ENCODE measurements at places on chromosomes 1 and 21. TPM values are rescaled to one million over a fixed set of nuclear protein-coding genes. Genes with fewer than 3 reads are reported as not detected.

Gene DIP2A
- 121 TPM for total RNA-seq

GRCh38 chr1:156499194-156499841 is 1.3 kb downstream of the MEF2D start:
- H3K27me3 ChIP-seq, result no peaks in the 10 kb centered on the region
- H3K36me3 ChIP-seq, result no peaks in the 10 kb centered on the region
- DNase-seq, result peak; percentile 27
- peaks cover 74% of the 10 kb centered on the region for H3K4me1 ChIP-seq

GRCh38 chr1:17339521-17339920 is 31.5 kb downstream of the PADI4 start:
- H3K27me3 ChIP-seq, result peaks cover 8% of the 10 kb centered on the region
- H3K27ac ChIP-seq, result no peak overlapping the region
- no peak overlapping the region for H3K4me3 ChIP-seq
- no peaks in the 10 kb centered on the region for H3K36me3 ChIP-seq
- no peaks in the 10 kb centered on the region for H3K4me1 ChIP-seq
- DNase-seq, result no peak

Gene FOXJ3
- 51.7 TPM for total RNA-seq

Gene PODN
- total RNA-seq, result 43.6 TPM

Gene LMOD1
- total RNA-seq, result 73.2 TPM

DNA sequence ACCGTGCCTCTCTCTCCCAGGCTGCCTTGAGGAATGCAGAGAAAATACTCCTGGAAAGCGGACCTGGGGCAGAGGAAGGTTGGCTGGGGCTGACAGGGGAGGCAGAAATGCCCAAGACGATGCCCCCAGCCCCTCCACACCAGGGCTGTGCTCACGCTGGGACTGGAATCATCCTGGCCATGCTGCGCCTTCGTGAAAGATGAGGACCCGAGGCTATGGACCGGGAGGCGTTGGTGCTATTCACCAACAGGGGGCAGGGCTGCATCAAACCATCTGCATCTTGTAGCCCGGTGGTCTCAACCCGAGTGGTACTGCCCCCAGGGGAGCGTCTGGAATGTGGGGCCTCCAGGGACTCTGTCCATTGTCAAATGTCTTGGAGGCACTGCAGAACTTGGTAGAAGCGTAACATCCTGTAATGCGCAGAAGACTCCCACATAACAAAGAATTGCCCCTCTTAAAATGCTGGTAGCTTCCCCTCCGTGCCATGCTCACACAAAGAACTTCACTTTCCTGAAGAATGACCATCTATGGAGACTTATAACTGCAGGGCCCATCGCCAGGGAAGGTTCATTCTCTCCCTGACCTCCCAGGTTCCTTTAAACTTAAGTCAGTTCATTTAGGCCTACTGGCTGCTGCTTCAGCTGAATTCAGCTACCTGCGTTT is 251.2 kb downstream of the RRAGC start:
- no peaks in the 10 kb centered on the region for H3K36me3 ChIP-seq
- no peaks in the 10 kb centered on the region for H3K4me1 ChIP-seq
- no peak overlapping the region for H3K4me3 ChIP-seq

DNA sequence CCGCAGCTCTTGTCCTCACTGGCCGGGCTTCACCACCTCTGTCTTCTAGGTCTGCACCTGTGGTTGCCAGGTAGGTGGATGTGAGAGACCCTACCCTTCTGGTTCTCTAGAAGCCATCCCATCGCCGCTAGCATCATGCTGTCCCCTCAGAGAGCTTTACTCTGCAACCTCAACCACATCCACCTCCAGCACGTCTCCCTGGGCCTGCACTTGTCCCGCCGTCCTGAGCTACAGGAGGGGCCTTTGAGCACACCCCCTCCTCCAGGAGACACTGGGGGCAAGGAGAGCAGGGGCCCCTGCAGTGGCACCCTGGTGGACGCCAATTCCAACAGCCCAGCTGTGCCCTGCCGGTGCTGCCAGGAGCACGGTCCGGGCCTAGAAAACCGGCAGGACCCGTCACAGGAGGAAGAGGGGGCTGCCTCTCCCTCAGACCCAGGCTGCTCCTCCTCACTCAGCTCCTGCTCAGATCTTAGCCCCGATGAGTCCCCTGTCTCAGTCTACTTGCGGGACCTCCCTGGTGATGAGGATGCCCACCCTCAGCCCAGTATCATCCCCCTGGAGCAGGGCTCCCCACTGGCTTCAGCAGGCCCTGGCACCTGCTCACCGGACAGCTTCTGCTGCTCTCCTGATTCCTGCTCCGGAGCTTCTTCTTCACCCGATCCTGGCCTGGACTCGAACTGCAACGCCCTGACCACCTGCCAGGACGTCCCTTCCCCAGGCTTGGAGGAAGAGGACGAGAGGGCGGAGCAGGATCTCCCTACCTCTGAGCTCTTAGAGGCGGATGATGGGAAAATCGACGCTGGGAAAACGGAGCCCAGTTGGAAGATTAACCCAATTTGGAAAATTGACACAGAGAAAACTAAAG is 1.2 kb downstream of the RUSC1 start:
- H3K4me1 ChIP-seq, result peaks cover 48% of the 10 kb centered on the region
- no peaks in the 10 kb centered on the region for H3K27me3 ChIP-seq
- peak overlapping the region; percentile 98 for H3K27ac ChIP-seq

- no peaks in the 10 kb centered on the region for H3K36me3 ChIP-seq
- no peaks in the 10 kb centered on the region for H3K27me3 ChIP-seq
- H3K4me3 ChIP-seq, result no peak overlapping the region
- no peak for DNase-seq
- H3K27ac ChIP-seq, result no peak overlapping the region
These were observed 17.1 kb upstream of the UBXN10 start for GRCh38 chr1:20168564-20169491.

- peaks cover 92% of the 10 kb centered on the region for H3K27me3 ChIP-seq
- no peak for DNase-seq
- H3K4me1 ChIP-seq, result peaks cover 42% of the 10 kb centered on the region
- H3K27ac ChIP-seq, result no peak overlapping the region
- no peaks in the 10 kb centered on the region for H3K36me3 ChIP-seq
These were observed 15.9 kb downstream of the SAMD11 start for GRCh38 chr1:939511-940106.

DNA sequence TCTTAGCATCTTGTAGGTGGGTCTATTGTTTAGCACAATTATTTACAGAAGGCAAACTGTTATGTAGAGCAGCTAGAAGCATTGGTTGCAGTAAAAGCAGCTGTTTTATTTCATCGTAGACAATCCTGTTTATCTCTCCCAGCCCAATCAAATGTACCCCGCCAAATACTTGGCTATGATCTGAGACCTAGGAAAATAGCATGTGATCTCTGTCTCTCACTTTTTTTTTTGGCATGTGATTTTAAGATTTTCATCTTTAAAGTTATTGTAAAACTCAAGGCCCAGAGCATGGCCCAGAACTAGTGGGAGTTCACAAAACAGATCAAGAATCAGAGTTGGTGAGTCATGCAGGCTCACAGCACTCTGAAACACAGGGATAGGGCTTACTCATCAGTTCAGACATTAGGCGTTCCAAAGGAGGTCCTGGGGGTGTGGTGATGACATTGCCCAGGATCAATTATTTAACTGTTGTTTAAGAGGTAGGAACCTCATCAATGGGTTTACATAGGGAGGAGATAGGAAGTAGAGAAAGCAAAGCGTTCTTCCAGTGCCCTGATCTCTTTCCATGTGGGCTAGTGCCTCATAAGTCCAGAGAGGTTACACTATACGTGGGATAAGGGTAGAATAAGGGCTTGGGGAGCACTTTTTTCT is 40.2 kb downstream of the TBX19 start:
- no peaks in the 10 kb centered on the region for H3K36me3 ChIP-seq
- H3K27me3 ChIP-seq, result no peaks in the 10 kb centered on the region
- no peak for DNase-seq
- peak overlapping the region; percentile 50 for H3K27ac ChIP-seq
- no peaks in the 10 kb centered on the region for H3K4me1 ChIP-seq

DNA sequence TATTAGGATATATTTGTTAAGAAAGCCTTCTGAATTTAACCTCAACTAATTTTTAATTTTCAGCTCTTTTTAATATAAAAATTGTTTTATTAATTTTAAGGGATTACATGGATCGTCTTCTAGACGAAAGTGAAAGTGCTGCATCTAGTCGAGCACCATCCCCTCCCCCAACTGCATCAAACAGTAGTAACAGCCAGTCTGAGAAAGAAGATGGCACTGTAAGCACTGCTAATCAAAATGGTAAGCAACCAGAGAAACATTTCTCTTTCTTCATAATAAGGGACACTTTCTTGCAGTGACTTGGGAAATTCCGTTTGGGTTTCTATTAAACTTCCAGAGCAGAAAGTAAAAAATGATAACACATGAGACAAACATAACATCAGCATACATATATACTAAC is 56.9 kb downstream of the MIER1 start:
- H3K27me3 ChIP-seq, result no peaks in the 10 kb centered on the region
- peaks cover 62% of the 10 kb centered on the region for H3K36me3 ChIP-seq
- H3K4me1 ChIP-seq, result peaks cover 7% of the 10 kb centered on the region
- H3K4me3 ChIP-seq, result no peak overlapping the region

Gene RIIAD1
- not detected for total RNA-seq

- H3K4me3 ChIP-seq, result no peak overlapping the region
- H3K27me3 ChIP-seq, result no peaks in the 10 kb centered on the region
- peaks cover 16% of the 10 kb centered on the region for H3K4me1 ChIP-seq
- H3K27ac ChIP-seq, result peak overlapping the region; percentile 42
These were observed 40.7 kb downstream of the SLC66A1 start for GRCh38 chr1:19352839-19353238.

- H3K36me3 ChIP-seq, result no peaks in the 10 kb centered on the region
- DNase-seq, result no peak
- no peak overlapping the region for H3K4me3 ChIP-seq
- no peak overlapping the region for H3K27ac ChIP-seq
These were observed 5.3 kb upstream of the C1orf174 start for GRCh38 chr1:3905266-3905952.

- no peak overlapping the region for H3K27ac ChIP-seq
- H3K27me3 ChIP-seq, result no peaks in the 10 kb centered on the region
- H3K4me1 ChIP-seq, result no peaks in the 10 kb centered on the region
- DNase-seq, result no peak
- no peak overlapping the region for H3K4me3 ChIP-seq
These were observed 32.0 kb upstream of the SLC30A1 start for GRCh38 chr1:211610779-211611556.

Gene KCNA2
- total RNA-seq, result 1.7 TPM

DNA sequence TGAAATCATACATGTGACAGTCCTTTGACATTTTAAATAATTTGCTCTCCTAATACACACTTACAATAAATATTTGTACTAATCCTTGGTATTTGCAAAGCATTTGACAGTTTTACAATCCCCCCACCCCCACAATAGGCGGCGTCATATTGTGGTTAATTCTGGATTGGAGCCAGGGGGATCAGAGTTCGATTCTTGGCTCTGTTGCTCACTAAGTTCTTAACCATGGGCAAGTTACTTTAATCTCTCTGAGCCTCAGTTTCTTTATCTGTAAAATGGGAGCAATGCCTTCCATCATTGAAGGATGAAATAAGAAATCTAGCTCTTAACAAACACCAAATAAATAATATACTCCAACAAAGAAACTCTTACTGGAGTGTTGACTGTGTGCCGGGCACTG is 23.8 kb downstream of the CACNA1S start:
- H3K4me3 ChIP-seq, result no peak overlapping the region
- no peaks in the 10 kb centered on the region for H3K27me3 ChIP-seq
- H3K4me1 ChIP-seq, result no peaks in the 10 kb centered on the region
- DNase-seq, result no peak
- H3K36me3 ChIP-seq, result no peaks in the 10 kb centered on the region
- no peak overlapping the region for H3K27ac ChIP-seq
